Activated naive CD4-positive, alpha-beta T cell treated with Interleukin-2 at 50 U/mL for 16 hours (primary cell): ENCODE measurements at places on chromosomes 4 and X.

DNA sequence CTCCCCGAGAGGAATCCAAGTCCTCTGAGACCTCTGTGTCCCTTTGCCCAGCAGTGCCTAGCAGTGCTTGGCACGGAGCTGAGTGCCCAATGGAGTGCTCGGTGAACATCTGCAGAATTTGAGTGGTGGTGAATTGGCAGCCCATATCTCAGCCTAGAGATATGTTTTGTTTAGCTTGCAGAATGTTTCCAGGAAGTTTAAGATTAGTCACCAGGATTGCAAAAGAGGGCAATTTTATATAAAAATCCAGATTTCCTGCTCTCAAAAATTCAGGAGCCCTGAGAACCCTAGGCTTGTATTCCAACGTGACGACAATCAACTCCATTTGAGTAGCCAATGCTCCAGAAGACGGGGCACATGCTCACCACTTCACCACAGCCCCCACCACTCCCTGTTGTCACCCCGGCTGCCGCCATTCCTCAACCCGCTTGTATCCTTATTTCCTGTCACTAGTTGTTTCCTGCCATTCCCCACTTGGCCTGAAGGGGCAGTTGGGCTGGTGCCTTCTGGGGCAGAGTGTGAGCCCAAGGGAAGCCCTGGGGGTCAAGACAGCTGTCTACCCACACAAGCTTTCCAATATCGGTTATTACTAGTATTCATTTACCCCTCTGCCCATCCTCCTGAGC is 116.9 kb downstream of the EFNB1 start:
- no peak for DNase-seq

GRCh38 chrX:68692651-68693050 is 45.2 kb downstream of the STARD8 start:
- no peak for DNase-seq

GRCh38 chr4:27928761-27929540 is 1068.3 kb downstream of the STIM2 start:
- no peak for DNase-seq

DNA sequence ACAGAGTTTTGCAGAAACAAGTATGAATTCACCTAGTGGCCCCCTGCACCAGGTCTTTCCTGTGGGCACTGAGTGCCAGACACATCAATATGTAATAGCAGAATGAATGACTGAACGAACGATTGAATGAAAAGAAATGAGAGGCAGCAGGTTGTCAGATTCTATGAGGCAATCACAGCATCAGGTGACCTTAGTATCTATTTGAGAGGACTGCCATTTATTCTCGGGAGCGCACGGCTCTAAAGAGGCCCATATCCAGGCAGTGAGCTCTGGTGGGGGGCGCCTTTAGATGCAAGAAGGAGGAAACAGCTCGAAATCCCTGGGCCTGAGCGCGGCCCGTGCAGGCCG is 528 bp upstream of the SLC25A4 start:
- no peak for DNase-seq

GRCh38 chr4:21885241-21885640 is 63.3 kb downstream of the KCNIP4 start:
- no peak for DNase-seq

- DNase-seq: peak; percentile 24
Observed at GRCh38 chr4:39637586-39638353, 895 bp downstream of the SMIM14 start.
